Amygdala (tissue), 56 donors: ENCODE measurements at places on chromosomes 12 and 14.

DNA sequence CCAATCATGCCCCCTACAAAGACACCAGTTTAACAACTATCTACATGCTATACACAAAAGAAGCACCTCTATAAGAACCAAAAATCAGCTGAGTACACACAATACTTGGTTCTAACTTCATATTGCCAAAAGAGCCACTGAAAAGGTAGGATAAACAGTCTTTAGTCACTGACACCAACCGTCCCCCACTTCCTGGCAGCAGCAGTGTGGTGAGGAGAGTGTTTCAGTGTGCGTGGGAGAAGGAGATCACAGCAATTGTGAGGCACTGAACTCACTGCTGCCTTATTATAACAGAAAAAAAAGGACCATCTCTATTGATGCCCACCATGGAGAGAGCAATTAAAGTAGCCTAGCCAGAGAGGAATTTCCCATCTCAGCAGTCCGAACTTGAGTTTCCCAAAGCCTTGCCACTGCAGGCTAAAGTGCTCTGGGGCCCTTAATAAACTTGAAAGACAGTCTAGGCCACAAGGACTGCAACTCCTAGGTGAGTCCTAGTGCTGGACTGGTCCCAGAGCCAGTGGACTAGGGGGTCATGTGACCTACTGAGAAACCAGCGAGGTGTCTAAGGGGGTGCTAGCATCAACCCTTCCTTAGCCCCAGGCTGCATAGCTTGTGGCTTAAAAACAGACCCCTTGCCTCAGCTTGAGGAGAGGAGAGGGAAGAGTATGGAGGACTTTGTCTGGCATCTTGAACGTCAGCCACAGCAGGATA is 37.1 kb upstream of the LMNTD1 start:
- no peak for DNase-seq

GRCh38 chr14:31902002-31902401 is 175.1 kb upstream of the ARHGAP5 start:
- no peak for DNase-seq

GRCh38 chr12:115941362-115941761 is 336.1 kb downstream of the MED13L start:
- DNase-seq = no peak

GRCh38 chr14:32662211-32662610 is 276.5 kb upstream of the NPAS3 start:
- no peak for DNase-seq

GRCh38 chr12:16833376-16834015 is 227.5 kb upstream of the LMO3 start:
- no peak for DNase-seq

GRCh38 chr12:70486588-70486987 is 120.5 kb downstream of the KCNMB4 start:
- no peak for DNase-seq

GRCh38 chr12:54216797-54217661 is 28.2 kb upstream of the SMUG1 start:
- peak; percentile 54 for DNase-seq

- no peak for DNase-seq
Observed at GRCh38 chr14:72332046-72332445, 399.8 kb downstream of the RGS6 start.
